ENCODE measurements at places on chromosomes 2 and 18.

DNA sequence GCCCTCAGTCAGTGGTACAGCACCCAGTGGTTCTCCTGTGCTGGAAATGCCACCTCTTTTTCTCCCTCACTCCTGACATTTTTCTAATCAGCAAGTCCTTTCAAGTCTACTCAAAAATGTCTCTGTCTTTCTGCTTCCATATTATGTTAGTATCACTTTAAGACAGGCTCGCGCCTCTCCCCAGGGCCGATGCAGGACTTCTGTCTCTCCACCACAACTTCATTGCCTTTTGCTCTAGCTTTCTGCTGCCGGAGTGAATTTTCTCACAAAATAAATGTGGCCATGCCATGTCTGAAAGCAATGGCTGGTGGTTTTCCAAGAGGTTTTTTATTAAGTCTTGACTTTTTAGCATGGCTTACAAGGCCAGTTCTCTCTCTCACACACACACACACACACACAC is 73.6 kb downstream of the AOX1 start:
- H3K27me3 ChIP-seq, result no peaks in the 10 kb centered on the region
- no peaks in the 10 kb centered on the region for H3K36me3 ChIP-seq
- H3K27ac ChIP-seq, result no peak overlapping the region
- no peaks in the 10 kb centered on the region for H3K4me1 ChIP-seq
- no peak for DNase-seq
- H3K4me3 ChIP-seq, result no peak overlapping the region

DNA sequence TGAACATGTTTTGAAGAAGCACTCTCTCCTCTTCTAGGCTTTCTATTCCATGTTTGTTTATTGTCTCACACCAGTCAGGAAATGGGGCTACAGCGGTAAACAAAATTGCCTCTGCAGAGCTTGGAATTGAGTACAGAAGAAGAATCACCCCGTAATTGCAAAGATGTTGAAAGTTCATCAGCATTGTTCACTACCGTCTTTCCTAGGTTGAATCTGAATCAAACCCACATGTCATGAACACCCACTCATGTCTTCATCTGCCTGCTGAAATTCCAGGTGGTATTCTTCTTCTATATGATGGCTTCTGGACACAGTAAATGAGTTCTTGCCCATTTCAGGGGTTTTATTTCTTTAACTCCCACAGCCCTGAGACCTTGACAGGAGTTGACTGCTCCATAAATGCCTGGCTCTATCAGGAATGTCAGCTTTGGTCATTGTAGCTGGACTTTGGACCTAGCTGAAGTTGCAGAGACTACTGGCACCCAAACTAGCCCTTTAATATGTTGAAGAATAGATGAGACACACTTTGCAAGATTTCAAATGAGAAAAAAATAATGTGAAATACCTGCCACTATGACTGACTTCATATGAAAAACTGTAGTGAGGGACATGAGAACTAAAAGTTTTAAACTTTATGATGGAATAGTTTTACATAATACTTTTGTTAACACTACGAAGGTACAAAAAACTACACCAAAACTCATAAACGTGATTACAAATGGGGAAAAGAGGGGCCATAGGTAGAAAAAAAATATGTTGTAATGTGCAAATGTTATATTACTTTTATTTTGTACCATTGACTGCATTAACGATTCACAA is 1235.3 kb upstream of the ZEB2 start:
- DNase-seq, result no peak
- no peaks in the 10 kb centered on the region for H3K27me3 ChIP-seq
- H3K36me3 ChIP-seq, result no peaks in the 10 kb centered on the region

- H3K4me1 ChIP-seq, result peaks cover 6% of the 10 kb centered on the region
- no peaks in the 10 kb centered on the region for H3K36me3 ChIP-seq
- H3K4me3 ChIP-seq, result no peak overlapping the region
- DNase-seq, result no peak
These were observed 56.4 kb downstream of the KLHL29 start for GRCh38 chr2:23441414-23441813.

DNA sequence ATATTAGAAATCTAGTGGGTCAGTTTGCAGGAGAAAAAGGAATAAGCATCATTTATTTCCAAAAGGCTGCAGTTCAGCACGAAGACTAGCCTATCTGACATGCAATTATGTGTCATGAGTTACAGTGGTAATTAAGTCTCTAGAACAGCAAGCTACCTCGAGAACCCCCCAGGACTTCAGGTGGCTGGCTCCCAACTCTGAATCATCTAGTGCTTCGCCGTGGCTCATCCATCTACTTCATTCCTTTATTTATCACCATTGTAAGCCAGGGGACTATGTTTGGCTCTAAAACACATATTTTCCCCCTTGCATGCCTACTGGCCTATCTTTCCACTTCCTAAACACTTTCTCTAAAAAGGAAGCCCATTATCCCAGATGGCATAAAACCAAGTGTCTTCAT is 121.6 kb downstream of the TXNL1 start:
- no peaks in the 10 kb centered on the region for H3K36me3 ChIP-seq
- DNase-seq, result no peak

GRCh38 chr2:47178341-47178740 is 23.2 kb upstream of the STPG4 start:
- no peak overlapping the region for H3K4me3 ChIP-seq
- DNase-seq, result peak; percentile 27
- no peak overlapping the region for H3K27ac ChIP-seq
- H3K4me1 ChIP-seq, result peaks cover 39% of the 10 kb centered on the region
- no peaks in the 10 kb centered on the region for H3K36me3 ChIP-seq
- no peaks in the 10 kb centered on the region for H3K27me3 ChIP-seq

DNA sequence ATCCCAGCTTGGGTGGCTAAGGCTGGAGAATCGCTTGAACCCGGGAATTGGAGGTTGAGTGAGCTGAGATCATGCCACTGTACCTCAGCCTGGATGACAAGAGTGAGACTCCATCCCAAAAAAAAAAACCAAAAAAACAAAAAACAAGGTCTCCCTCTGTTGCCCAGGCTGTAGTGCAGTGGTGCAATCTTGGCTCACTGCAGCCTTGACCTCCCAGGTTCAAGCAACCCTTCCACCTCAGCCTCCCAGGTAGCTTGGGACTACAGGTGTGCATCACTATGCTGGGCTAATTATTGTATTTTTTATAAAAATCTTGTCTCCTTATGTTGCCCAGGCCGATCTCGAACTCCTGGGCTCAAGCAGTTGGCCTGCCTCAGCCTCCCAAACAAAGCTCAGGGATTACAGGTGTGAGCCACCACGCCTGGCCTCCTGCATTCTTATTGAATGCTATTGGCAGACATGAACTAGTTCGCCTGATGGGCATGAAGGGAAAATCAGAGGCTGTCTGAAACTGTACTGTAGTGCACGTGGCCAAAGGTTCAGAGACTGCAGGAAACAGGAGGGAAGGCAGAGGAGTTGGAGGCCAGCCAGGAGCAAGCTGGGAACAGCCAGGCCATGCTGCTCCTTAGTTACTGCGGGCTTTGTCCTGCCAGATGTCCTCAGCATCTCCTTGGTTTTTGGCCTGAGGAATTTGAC is 16.0 kb upstream of the ASXL2 start:
- no peak overlapping the region for H3K27ac ChIP-seq
- H3K4me3 ChIP-seq, result no peak overlapping the region
- peaks cover 7% of the 10 kb centered on the region for H3K4me1 ChIP-seq
- H3K36me3 ChIP-seq, result no peaks in the 10 kb centered on the region
- no peak for DNase-seq

GRCh38 chr2:233663911-233664310 is 7.8 kb upstream of the UGT1A9 start:
- H3K36me3 ChIP-seq, result no peaks in the 10 kb centered on the region
- no peak overlapping the region for H3K4me3 ChIP-seq
- no peak overlapping the region for H3K27ac ChIP-seq
- no peaks in the 10 kb centered on the region for H3K4me1 ChIP-seq
- no peak for DNase-seq

GRCh38 chr18:44811572-44812125 is 131.0 kb downstream of the SETBP1 start:
- peaks cover 11% of the 10 kb centered on the region for H3K4me1 ChIP-seq
- H3K27me3 ChIP-seq, result no peaks in the 10 kb centered on the region
- no peak overlapping the region for H3K27ac ChIP-seq
- H3K36me3 ChIP-seq, result no peaks in the 10 kb centered on the region

GRCh38 chr2:133817680-133818566 is 249.7 kb upstream of the NCKAP5 start:
- peaks cover 3% of the 10 kb centered on the region for H3K4me1 ChIP-seq
- DNase-seq, result no peak
- H3K36me3 ChIP-seq, result no peaks in the 10 kb centered on the region
- no peak overlapping the region for H3K27ac ChIP-seq

GRCh38 chr2:119232666-119232993 is 9.0 kb downstream of the STEAP3 start:
- H3K36me3 ChIP-seq, result no peaks in the 10 kb centered on the region
- no peaks in the 10 kb centered on the region for H3K27me3 ChIP-seq
- H3K4me1 ChIP-seq, result peaks cover 26% of the 10 kb centered on the region

DNA sequence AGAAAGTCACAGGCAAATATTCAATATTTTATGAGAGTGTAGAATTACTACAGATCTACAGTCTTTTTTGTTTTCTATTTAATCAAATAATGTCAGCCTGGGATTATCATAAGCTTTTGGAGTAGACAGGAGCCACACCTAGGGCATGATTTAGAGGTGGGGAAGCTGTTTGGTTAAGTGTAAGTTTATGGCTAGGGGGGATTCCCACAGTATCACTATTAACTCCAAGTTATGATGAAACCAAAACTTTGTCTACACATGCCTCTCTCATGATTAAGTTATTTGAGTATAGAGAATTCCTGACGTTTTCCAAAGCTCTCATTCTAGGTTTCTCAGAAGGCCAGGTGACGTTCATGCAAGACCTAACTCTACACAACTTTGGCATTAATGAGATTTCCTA is 2.1 kb downstream of the SERPINB10 start:
- no peaks in the 10 kb centered on the region for H3K27me3 ChIP-seq
- no peak overlapping the region for H3K4me3 ChIP-seq
- H3K36me3 ChIP-seq, result no peaks in the 10 kb centered on the region
- no peak overlapping the region for H3K27ac ChIP-seq

GRCh38 chr2:98372121-98372520 is 25.9 kb downstream of the CNGA3 start:
- no peak for DNase-seq
- H3K4me3 ChIP-seq, result no peak overlapping the region
- H3K27me3 ChIP-seq, result no peaks in the 10 kb centered on the region
- peaks cover 3% of the 10 kb centered on the region for H3K4me1 ChIP-seq
- H3K36me3 ChIP-seq, result no peaks in the 10 kb centered on the region

- H3K27me3 ChIP-seq, result no peaks in the 10 kb centered on the region
- H3K4me3 ChIP-seq, result no peak overlapping the region
- no peaks in the 10 kb centered on the region for H3K4me1 ChIP-seq
- no peaks in the 10 kb centered on the region for H3K36me3 ChIP-seq
These were observed 77.4 kb upstream of the ARHGAP28 start for GRCh38 chr18:6652098-6652497.

DNA sequence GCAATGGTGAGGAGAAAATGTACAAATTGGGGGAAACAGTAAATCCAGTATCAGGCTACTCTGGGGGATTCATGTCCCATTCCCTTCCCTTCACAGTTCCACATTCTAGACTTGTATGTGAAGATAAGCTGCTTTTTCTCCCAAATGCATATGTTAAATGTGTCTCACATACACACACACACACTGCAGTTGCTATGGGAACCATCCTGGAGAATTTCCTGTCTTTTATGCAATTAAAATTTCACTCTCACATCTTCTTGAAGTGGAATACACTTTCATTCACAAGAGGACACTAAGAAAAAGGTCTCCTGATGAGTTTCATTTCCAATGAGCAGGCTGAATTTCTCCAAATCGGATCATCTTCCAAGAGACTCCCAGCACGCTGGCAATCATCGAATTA is 366.0 kb downstream of the LRATD1 start:
- no peaks in the 10 kb centered on the region for H3K36me3 ChIP-seq
- H3K27ac ChIP-seq, result no peak overlapping the region
- H3K27me3 ChIP-seq, result no peaks in the 10 kb centered on the region
- no peak overlapping the region for H3K4me3 ChIP-seq
- no peaks in the 10 kb centered on the region for H3K4me1 ChIP-seq

- no peaks in the 10 kb centered on the region for H3K4me1 ChIP-seq
- no peak overlapping the region for H3K27ac ChIP-seq
- no peak for DNase-seq
- no peaks in the 10 kb centered on the region for H3K27me3 ChIP-seq
These were observed 184.4 kb upstream of the SLC39A10 start for GRCh38 chr2:195472501-195473234.

GRCh38 chr2:241771286-241772062 is 5.1 kb upstream of the GAL3ST2 start:
- DNase-seq, result no peak
- H3K36me3 ChIP-seq, result no peaks in the 10 kb centered on the region
- no peak overlapping the region for H3K4me3 ChIP-seq
- no peak overlapping the region for H3K27ac ChIP-seq
- H3K4me1 ChIP-seq, result no peaks in the 10 kb centered on the region

DNA sequence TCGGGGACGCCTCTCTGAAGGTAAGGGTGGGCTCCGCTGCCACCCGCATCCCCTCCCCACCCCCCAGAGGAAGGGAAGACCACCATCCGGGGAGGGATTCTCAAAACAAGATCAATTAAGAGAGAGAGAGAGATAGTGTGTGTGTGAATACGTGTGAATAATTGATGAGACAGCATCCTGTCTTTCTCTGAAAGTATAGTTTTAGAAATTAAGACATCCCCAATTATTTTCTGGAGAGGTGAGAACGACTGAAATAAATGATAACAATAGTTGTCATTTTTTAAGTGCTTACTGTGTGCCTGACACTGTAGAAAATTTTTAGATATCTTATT is 751 bp downstream of the IL18R1 start:
- peak overlapping the region; percentile 72 for H3K4me3 ChIP-seq
- DNase-seq, result no peak
- H3K4me1 ChIP-seq, result no peaks in the 10 kb centered on the region
- no peak overlapping the region for H3K27ac ChIP-seq
- H3K36me3 ChIP-seq, result no peaks in the 10 kb centered on the region

- no peak overlapping the region for H3K27ac ChIP-seq
- H3K36me3 ChIP-seq, result no peaks in the 10 kb centered on the region
- H3K4me1 ChIP-seq, result no peaks in the 10 kb centered on the region
- no peaks in the 10 kb centered on the region for H3K27me3 ChIP-seq
- H3K4me3 ChIP-seq, result no peak overlapping the region
These were observed 44.6 kb downstream of the MRO start for GRCh38 chr18:50775207-50775606.

DNA sequence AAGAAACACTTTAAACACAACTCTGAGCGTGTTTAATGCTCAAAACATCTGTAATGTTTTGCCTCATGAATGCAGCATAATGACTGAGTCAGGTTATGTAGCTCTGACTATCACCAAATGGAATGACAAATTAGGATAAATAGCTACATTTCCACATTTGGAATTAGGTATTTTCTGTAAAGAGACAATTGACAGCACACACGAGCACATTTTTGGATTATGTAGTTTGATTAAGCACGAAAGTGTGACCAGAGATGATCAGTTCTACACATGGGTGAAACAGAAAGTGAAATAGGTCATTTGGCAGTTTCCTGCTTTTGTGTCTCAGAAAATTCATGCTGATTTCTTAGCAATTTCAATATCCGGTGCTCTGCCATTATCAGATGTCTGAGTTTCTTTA is 29.0 kb downstream of the LPIN1 start:
- peaks cover 3% of the 10 kb centered on the region for H3K36me3 ChIP-seq
- no peak for DNase-seq
- H3K4me3 ChIP-seq, result no peak overlapping the region
- H3K27ac ChIP-seq, result no peak overlapping the region
- H3K27me3 ChIP-seq, result no peaks in the 10 kb centered on the region
- H3K4me1 ChIP-seq, result peaks cover 10% of the 10 kb centered on the region

GRCh38 chr2:18297534-18298058 is 262.9 kb downstream of the RDH14 start:
- no peaks in the 10 kb centered on the region for H3K27me3 ChIP-seq
- H3K4me1 ChIP-seq, result peaks cover 4% of the 10 kb centered on the region
- H3K36me3 ChIP-seq, result no peaks in the 10 kb centered on the region
- no peak for DNase-seq
- no peak overlapping the region for H3K4me3 ChIP-seq

Data from GM23338 (cell line).